ENCODE measurements at places on chromosomes 1 and 21. TPM values are rescaled to one million over a fixed set of nuclear protein-coding genes. Genes with fewer than 3 reads are reported as not detected.

DNA sequence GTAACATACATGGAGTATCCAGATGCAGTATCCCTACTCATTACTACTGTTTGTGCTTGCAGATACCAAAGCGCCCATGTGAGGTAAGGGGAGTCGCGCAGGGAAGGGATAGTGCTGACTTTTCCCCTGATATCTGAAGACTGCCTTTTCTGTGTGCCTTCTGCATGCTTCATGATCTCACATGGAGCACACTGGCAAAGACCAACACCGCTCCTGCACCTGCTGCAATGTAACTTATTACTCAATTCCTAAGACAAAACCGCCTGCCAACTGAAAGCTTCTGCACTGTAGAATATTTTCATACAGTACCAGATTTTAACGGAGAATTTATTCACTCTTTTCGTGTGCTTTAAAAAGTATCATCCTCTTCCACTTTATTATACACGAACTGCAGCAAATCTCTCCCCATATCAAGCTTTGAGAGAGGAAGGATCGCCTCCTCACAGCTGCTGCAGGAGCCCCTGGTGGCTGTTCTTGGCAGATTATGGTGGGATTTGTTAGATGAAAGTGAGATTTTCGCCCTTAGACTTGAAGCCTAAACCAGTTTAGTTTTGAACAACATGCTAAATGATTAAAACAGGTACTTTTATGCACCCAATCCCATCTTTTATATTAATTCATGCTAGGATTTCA, 99.1 kb downstream of the PTPN14 start:
- DNase-seq, result no peak

DNA sequence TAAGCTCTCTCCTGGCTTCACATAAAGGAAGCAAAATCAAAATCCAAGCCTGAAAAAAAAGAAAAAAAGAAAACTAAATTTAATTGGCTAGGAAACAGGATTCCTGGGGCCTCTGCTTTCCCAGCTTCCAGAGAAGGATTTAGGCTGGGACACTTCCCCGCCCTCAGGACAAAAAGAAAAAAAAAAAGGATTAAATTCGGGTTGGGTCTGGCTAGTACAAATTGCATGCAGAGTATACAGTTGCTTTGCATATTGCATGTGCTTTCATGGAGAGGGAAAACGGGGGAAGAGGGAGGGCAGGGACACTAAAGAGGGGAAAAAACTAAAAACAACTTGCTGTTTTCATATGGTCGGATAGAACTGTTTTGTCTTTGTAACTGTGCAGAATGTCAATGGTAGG, 42.7 kb downstream of the OLIG1 start:
- DNase-seq, result no peak

DNA sequence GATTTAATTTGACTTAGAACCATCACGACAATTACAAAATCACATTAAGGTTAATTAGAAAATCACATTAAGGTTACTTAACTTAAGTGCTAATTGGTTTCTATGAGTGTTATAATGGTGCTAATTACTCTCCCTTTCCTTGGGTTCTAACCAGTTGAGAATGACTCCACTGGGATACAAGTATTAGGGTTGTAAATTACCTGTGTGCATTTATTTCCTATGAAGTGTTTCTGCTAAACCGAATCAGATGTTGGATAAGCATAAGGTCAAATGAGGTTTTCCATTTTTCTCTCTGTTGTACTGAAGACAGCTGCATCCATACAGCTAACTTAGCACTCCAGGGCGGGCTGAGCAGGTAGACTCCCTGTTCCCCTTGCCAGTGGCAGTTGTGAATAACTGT, 610.3 kb upstream of the TMPRSS15 start:
- DNase-seq, result no peak

GRCh38 chr1:158022554-158023312, 29.3 kb downstream of the KIRREL1 start:
- no peak for DNase-seq

DNA sequence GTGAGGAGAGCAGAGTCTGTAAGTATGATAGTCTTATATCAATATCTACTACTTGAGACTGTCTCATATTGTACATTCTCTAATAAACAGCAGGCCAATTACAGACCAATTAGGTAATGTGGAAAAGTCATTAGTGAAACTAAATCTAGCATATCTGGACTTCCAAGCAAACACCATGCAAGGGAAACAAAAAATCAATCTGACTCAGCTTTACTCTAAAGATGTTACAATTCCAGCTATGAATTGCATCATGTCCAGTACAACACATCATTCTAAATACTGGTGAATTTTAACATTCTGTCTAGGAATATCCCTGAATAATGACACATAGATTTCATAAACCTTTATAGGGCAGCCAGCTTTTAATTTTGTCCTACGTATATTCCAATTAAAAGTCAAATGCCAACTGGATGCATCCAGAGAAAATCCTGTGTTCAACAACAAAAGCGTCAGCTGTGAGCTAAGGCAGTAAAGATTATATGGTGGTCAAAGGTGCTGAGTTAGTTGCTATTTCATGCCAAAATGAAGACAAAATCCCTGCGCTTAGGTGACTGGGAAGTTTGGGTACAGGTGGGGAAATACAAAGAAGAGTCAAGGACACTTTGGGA, 159.3 kb downstream of the TTLL7 start:
- no peak for DNase-seq

- DNase-seq, result no peak
These were observed 73.6 kb downstream of the CYYR1 start for GRCh38 chr21:26499495-26499894.

GRCh38 chr1:154716011-154716410, 108.0 kb upstream of the ADAR start:
- DNase-seq, result no peak

DNA sequence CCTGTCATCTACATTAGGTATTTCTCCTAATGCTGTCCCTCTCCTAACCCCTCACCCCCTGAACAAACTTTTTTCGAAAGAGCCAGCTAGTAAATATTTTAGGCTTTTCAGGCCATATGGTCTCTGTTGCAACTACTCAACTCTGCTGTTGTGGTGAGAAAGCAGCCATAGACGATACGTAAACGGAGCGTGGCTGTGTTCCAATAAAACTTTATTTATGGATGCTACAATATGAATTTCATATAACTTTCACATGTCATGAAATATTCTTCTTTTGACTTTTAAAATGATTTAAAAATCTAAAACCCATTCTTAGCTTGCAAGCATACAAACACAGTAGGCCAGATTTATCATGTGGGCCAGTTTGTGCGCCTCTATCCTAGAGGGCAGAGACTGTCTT, 11.2 kb upstream of the RPS6KA1 start:
- DNase-seq, result no peak

- no peak for DNase-seq
These were observed 67.7 kb downstream of the MATN1 start for GRCh38 chr1:30655672-30656071.

DNA sequence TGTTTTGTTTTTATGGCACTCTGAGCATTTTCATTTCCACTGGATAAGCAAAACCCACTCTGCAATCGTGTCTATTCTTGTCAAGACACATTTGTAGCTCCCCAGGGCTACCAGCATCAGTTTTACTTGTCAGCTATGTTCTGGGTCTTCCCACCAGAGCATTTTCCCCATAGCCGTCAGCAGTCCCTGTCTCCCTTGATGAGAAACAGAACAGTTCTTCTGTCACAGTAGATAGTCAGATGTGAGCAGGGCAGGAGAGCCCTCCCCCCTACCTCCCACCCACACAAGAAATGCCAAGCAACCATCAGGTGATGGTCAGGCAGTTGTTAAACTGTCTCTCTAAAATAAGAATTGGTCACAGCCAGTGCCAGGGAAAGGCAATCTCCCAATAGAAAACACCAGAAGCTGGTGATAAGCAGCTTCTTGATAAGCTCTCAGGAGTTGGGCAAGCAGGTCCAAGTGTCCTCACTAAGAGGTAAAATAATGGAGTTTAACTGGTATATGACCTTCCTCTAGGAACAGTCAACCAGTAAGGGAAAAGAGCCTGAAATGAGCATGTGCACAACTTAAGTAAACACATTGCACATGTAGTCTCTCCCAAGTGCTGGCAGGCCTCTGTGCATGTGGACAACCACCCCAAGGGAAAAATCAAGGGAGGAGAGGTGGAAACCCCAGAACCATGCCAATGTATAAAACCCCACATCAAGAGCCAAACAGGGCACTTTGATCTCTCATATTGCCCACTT, 208.2 kb downstream of the S1PR1 start:
- no peak for DNase-seq

DNA sequence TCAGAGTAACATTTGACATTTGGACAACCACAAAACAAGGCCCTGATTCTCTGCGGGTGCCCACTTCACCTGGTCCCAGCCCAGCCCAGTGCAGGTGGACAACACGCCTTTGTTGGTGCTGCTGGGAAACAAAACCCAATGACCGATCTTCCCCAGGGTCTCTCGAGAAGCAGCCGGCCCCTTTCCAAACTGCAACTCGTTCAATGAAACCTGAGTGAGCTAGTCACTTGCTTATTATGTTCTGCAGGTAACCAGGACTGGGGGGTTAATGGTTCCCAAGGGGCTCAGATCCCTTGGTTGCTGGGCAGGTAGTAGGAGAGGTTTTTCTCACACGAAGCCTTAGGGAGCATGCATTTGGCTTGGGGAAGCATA, 42.9 kb downstream of the ABCG1 start:
- DNase-seq, result no peak

OPRD1 gene
- total RNA-seq, result not detected

GUCA2A gene
- not detected for total RNA-seq

FAM151A gene
- total RNA-seq, result 0.84 TPM

ZSWIM5 gene
- 0.42 TPM for total RNA-seq

HES4 gene
- 25.5 TPM for total RNA-seq

KCNA3 gene
- total RNA-seq, result 0.90 TPM

ETV3L gene
- not detected for total RNA-seq
